CD4-positive, alpha-beta memory T cell (primary cell): ENCODE measurements at places on chromosomes 12 and 14. TPM values are rescaled to one million over a fixed set of nuclear protein-coding genes. Genes with fewer than 3 reads are reported as not detected.

GRCh38 chr14:102437997-102438915 is 71.3 kb downstream of the ANKRD9 start:
- DNase-seq, result peak; percentile 38

- DNase-seq, result no peak
Measured at GRCh38 chr14:57656853-57657252, 163.2 kb upstream of the CCDC198 start.

Gene BMP4
- polyA plus RNA-seq, result not detected

GRCh38 chr12:93857991-93858447 is 180.8 kb downstream of the CRADD start:
- no peak for DNase-seq

Gene RNASE1
- not detected for polyA plus RNA-seq

DNA sequence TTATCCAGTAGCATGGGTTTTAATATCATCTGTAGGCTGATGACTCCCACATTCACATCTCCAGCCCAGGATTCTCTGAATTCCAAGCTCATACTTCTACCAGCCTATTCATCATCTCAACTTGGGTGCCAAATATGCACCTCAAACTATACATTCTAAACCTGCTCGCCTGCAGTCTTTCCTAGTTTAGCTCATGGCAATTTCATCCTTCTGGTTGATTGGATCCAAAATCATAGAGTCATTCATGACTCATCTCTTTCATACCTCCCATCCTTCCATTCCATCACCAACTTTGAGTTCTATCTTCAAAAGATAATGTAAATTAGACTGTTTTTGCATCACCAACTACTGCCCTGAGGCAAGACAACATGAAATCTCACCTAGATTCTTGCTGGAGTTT is 99.7 kb upstream of the EGLN3 start:
- no peak for DNase-seq
